ENCODE measurements at places on chromosomes 13 and 19.

- no peak for DNase-seq
Measured at GRCh38 chr19:30567536-30568232, 195.5 kb downstream of the ZNF536 start.

- no peak for DNase-seq
Measured at GRCh38 chr13:32007494-32007893, 24.1 kb upstream of the FRY start.

DNA sequence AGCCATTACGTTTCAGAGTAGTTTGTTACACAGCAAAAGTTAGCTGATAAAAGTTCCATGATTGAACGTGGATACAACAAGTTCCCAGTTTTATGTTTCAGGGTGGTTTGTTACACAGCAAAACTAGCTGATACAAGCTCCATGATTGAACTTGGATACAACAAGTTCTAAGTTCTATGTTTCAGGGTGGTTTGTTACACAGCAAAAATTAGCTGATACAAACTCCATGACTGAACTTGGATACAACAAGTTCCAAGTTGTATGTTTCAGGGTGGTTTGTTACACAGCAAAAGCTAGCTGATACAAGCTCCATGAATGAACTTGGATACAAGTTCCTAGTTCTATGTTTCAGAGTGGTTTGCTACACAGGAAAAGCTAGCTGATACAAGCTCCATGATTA lies 47.6 kb downstream of the INSR start:
- DNase-seq = no peak

DNA sequence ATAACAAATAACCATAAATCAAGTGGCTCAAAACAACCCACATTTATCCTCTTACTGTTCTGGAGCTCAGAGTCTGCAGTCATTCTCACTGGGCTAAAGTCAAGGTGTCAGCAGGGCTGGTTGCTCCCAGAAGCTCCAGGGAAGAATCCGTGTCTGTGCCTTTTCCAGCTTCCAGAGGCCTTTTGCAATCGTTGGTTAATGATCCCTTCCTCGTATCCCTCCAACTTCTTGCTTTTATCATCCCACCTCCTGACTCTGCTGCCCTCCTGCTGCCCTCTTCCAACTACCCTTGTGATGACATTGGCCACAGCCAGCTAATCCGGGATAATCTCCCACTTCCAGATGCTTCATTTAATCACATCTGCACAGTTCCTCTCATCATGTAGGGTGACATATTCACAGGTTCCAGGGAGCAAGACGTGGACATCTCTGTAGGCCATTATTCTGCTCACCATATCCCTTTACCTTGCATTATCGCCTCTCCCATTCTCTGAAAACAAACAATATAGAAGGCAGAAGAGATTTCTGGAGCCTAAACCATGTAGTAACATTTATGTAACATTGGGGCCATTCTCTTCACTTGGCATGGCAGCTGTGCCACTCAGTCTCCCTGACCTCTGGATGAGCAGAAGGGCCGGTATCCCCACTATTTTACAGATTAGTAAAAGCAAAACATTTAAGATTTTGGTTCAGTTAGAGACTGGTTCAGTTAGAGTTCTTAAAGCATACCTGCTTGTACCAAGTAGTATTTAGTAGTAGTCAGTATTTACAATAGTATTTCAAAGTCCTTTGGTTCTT lies 53.5 kb downstream of the RFC3 start:
- DNase-seq = no peak

DNA sequence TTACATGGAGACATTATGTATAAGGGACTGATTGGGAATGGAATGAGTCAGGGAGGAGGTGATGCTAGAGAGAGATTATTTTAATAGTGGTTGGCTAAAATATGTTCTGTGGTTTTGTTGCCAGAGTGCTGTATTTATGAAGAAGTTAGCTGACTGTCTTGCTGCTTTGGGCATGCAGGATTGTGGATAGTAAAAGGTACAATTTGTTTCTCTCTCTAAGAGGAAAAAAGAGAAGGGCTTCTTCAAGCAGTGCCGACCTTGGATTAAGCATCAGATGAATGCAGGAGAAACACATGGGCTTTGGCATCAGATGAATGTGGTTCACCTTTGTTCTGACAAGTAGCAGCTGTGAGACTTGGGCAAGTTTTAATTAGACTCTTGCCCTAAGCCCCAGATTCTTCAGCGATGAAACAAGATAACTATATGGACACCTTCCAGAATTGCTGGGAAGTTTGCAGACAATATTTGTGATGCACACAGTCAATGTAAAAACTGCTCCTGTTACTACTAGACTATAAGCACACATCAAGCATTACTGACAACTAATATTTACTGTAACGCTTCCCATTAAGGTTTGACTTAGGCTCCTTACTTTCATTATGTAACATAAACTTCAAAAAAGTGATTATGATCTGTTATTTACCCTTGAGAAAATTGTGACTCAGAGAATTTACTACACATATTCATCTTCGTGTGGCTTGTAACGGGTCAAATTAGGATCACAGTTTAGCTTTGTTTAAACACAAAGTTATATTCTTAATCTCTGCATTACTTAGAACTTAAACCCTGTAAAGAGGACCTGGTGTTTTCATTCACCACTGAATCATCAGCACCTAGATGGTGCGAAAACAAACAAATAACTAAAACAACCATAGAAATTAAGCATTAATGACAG lies 824.0 kb downstream of the PCDH9 start:
- DNase-seq = no peak

GRCh38 chr13:110797230-110797877 lies 83.9 kb downstream of the ING1 start:
- DNase-seq = no peak

GRCh38 chr13:108610507-108610906 lies 18.9 kb upstream of the MYO16 start:
- DNase-seq = no peak

DNA sequence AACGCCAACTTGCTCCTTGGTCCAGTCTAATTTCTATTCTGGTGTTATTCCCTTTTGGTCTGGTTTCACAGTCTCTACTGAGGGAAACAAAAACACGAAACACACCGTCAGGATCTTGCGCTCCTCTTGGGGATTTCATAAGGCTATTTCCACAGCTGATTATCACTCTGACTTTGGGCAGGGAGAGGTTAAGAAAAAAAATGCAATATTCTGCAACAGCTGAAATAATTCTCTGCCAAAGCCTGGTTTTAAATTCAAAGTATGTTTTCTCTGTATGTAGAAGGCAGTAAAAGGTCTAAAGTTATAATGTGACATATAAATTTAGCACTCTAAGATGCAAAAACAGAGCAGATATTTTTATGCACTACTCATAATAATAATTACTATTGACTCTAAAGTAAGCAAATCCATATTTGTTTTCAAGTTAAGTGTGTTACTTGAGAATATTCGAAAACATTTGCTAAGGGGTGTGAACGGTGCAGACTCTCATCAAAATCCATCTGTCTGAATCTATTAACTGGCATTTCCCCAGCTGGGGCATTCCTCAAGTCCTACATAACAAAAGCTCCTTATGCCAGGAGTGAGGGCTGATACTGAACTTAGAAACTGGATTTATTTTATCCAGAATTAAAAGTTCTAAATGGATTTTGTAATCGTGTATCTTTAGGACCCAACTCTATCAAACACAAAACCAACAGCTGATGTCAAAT lies 38.4 kb upstream of the STARD13 start:
- DNase-seq = no peak

DNA sequence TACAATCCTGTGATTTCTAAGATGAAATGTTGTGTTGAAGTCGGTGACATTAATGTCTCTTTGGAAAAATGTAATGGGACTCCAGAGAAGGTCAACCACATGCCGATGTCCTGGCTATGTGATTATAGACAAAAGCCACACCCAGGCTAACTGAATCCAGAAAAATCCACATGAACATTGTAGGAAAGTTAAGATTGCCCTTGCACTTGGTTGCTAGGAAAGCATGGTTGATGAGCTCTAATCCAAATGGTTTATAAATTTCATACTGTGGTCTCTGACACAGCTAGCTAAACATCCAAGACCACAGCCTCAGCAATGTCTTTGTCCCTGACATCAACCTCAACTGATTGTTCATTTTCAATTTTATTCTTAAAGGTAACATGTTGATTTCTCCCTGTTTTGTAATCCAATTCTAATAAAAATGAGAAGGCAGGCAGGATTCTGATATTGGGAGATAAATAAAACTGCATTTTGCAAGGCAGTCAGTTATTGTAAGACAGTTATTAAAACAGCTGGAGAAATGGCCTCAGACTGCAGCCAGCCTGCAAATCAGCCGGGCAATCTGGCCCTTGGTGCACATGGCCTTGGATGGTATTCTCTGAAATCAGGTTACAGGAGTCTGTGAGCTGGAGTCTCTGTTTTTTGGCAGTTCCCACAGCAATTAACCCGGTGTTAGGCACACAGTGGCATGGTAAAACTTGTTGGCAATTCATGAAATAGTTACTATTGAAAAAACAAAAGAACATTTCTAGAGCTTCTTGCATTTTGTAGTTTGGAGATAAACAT lies 93.9 kb downstream of the STARD13 start:
- DNase-seq = no peak

DNA sequence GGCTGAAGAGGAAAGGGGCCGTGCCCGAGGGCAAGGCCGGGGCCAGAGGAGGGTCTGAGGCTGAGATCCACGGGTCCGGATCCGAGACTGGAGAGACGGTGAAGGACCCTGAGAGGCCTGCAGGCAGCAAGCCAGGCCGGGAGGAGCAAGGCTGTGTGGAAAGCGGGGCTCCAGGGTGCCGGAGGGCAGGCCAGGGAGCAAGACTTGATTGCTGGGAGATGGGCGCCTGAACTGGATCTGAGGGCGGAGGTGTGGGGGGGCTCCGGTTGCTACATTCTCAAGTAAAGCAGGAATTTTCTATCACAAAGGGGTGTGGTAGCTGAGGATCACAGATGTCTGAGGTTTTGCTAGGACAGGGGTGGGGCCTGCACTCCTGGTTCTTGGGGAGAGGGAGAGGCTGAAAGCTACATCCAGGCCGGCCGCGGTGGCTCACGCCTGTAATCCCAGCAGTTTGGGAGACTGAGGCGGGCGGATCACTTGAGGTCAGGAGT lies 3.8 kb downstream of the MAMSTR start:
- DNase-seq = peak; percentile 47

- no peak for DNase-seq
Measured at GRCh38 chr13:35781036-35782000, 304.8 kb upstream of the MAB21L1 start.

DNA sequence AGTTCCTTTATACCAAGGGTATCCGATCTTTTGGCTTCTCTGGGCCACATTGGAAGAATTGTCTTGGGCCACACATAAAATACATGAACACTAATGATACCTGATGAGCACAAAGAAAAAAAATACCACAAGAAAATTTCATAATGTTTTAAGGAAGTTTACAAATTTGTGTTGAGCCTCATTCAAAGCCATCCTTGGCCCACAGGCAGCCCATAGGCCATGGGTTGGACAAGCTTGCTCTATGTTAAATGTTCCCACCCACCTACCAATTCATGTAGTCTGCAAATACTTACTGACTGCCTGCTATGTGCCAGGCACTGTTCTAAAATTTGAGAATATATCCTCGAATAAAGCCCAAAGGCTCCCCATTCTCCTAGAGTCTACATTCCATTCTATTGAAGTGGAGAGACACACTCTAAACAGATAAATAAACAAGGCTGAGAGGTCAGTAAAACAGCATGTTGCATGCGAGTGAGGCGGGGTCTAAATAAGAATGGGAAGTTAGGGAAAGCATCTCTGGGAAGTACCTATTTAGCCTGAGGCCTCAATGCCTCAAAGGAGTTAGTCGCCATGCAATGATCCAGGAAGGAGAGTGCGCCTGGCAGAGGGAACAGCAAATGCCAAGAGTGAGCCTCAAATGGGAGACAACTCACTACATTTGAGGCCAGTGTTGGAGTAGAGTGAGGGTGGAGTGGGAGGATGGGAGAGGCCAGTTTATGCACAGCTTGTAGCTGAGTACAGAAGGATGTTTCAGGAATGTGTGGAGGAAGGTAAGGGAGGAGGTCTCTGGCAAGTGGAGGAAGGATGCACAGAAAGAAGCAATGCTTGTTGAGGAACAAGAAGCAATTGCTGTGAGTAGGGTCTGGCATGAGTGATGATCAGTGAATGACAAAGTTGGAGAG lies 52.5 kb upstream of the CLDN10 start:
- no peak for DNase-seq

GRCh38 chr19:2602391-2603181 lies 99.9 kb downstream of the GNG7 start:
- peak; percentile 84 for DNase-seq

GRCh38 chr13:102799426-102800144 lies 666 bp downstream of the BIVM start:
- DNase-seq = no peak

GRCh38 chr13:51002736-51003135 lies 93.1 kb downstream of the RNASEH2B start:
- DNase-seq = no peak

- DNase-seq = peak; percentile 88
Measured at GRCh38 chr13:91347202-91347995, at the start of gene MIR17HG. Gene MIR17HG, plus strand, starts transcription at chr13:91347687.

DNA sequence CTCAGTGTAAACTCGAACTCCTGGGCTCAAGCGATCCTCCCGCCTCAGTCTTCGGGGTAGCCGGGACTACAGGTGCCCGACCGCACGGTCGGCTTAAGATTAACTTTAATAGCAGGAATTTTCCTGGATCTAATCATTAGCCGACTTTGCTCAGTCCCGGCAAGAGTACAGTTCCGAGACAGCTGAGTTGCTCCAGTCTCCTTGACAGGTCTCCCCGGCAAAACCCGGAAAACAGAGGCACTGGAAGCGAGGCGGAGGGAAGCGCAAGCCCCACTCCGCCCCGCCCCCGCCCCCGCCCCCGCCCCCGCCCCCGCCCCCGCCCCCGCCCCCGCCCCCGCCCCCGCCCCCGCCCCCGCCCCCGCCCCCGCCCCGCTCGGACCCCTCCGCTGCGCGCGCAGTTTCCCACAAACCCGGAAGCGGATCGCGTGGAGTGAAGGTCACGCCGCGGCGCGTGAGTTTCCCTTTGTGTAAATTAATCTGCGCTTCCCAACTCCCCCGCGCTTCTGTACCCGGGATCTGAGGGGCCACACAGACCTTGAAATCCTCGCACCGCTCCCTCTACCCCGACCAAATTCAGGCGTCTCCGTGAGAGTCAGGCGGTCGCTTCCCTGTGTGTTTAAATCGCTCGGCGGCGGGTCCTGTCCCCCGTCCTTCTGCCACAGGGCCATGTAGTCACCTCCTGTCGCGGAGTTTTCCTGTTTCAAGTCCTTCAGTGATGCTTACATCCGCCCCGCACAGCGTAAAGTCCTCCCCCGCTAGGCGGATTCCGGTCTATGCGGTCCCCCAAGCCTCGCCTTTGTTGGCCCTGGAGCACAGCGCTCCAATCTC lies at the start of gene ZNF480:
Gene ZNF480 (plus strand): TSS at position 397 of the 828 bp plus-strand sequence. CDS start 3,244 bp downstream, outside the sequence.
- peak; percentile 86 for DNase-seq

DNA sequence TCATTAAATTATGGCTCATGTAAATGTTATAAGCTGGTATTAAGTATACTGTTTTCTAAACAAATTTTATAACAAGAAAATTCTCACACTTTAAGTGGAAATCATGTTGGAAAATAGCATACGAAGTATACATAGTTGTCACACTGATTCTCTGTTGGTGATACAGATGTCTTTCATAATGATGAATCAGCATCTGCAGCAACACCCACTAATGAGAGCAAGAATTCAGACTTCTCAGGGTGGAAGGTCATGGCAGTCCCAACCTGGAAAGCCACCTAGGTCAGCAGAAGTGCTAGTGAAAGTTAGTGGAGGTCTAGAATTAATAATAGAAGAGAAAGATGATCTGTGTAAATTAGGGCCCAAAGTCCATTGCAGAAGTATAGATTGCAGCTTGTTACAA lies 719.7 kb upstream of the MIR17HG start:
- no peak for DNase-seq

- DNase-seq = no peak
Measured at GRCh38 chr13:51327961-51328360, 11.5 kb upstream of the SERPINE3 start.

Data from ovary (tissue), 10 donors.